ENCODE measurements at places on chromosomes 12 and 14.

DNA sequence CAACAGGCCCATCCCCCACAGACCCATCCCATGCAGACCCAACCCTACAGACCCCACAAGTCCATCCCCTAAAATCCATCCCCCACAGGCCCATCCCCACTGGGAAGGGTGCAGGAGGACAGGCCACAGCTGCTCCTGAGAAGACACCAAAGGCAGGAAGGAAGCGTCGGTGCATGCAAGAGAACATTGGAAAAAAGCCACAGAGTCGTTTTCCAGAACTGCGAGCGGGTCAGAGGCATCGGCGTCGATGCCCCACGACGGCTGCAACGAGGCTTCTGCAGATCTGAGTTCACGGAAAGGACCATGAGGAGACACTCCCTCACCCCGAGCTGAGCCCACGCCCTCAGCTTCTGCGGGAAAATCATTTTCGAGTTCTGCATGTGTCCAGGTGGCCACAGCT lies 59.6 kb upstream of the GALNT9 start:
- DNase-seq: no peak

DNA sequence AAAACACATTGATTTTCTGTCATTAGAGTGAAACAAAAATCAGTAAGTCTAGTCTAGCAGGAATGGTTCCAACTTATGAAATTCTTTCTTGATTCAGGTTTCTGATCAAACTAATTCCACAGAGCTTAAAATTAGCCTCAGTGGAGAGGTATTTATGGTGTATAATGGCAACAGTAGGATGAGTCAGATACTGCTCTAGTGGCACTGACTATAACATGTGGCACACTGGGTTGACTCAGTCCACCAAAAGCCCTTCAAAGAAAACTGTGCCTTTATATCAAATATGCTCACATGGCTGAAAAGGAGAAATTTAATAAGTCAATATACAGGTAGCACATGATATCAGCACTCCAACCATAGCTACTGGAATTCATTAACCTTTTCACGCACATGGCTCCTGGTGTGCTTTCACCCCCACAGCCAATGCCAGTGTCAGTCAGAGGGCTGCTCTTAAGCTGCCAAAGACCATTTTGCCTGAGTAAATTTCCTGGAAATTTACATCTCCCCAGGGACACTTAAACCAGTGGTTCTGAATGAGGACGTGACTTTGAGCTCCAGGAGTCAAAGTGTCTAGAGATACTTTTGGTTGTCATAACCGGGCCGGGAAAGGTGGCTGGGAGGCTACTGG lies 21.7 kb upstream of the CATSPERB start:
- DNase-seq: no peak

- DNase-seq: no peak
Observed at GRCh38 chr12:22083167-22083566, 37.1 kb downstream of the CMAS start.

DNA sequence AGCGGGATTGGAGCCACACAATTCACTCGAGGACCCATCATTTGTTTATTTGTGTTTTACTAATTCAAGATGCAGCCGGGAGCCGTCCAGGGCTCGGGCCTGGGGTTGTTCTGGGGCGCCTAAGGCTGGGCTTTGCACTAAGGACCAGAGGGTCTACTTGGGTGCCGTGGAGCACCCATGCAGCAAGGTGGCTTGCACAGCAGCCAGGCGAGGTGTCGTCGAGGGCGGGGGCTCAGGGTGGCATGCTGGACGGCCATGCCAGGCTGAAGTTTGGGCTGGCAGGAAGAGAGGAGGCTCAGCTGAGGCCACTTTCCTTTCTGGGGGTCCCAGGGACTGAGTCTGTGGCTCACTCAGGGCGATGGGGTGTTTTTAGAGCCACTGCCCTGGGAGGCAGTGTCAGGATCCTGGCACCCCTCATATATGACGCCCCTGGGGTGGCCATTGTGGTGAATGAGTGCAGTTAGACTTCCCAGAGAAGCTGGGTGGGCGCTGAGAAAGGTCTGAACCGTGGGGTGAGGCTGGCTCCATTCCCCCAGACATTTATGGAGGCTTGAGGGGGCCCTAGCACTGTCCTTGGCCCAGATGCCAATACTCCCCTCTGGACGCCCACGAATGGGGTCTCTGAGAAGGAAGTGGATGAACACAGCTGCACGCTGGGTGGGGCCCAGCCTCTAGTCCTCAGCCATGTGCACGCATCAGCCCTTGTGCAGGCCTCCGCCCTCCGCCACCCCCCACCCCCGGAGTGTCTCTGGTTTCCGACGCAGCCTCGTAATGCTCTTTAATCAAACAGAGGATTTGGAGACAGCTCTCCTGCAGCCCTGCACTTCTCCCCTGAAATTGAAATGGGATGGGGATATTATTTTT lies 11.3 kb downstream of the MEG3 start:
- no peak for DNase-seq

GRCh38 chr14:21026988-21027315 lies 2.1 kb upstream of the NDRG2 start:
- DNase-seq: no peak

DNA sequence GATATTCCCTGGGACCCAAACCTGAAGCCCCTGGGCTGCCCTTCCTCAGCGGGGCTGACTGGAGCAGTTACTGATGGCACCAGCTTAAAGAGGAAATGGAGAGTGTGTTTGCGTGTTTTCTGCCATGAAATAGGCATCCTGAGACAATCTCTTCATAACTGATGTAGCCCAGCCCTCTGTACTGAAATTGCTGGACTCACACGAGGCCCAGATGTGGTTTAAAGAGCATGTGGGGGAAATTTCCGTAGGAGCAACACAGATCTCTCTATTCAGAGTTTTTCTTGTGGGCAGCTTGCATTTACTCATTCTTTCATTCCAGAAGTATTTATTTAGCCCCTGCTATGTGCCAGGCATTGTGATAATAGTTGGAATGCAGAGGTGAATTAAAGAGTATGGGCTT lies 782.1 kb upstream of the TBX3 start:
- no peak for DNase-seq
